ENCODE measurements at places on chromosomes 5 and 9. TPM values are rescaled to one million over a fixed set of nuclear protein-coding genes. Genes with fewer than 3 reads are reported as not detected.

DNA sequence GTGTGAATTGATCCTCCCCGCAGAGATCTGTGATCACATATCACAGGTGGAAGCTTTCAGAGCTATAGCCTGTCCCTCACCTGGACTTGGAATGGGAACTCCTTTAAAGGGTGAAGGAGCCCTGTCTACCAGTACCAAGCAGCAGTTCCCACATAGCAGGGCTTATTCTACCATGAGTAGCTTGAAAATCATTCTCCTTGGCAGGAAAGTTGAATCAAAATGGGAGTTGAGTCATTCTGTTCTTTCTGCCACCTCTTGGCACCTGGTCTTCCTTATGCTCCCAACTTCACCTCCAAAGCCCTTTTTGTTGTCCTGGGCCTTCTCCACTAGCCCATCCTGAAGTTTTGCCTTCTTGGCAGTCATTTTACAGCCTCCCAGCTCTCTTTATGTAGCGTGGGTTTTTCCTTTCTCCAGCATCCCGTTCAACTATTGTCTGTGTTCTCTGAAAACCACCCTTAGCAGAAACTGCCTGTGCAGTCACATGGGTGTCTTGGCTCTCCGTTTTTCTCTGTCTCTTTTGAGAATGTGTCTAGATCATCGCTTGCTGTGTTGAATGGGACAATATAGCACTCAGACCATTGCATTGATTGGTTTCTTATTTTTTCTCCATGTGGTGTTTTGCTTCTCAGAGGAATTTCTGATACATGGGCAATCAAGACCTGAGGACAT is 222.2 kb downstream of the AOPEP start:
- H3K4me3 ChIP-seq, result no peak overlapping the region
- H3K27me3 ChIP-seq, result no peaks in the 10 kb centered on the region
- H3K27ac ChIP-seq, result no peak overlapping the region

Gene AFAP1L1
- 3.1 TPM for total RNA-seq

GRCh38 chr9:72185561-72185960 is 36.3 kb downstream of the GDA start:
- H3K27me3 ChIP-seq, result no peaks in the 10 kb centered on the region
- H3K4me3 ChIP-seq, result no peak overlapping the region
- no peak for DNase-seq
- H3K4me1 ChIP-seq, result no peaks in the 10 kb centered on the region
- no peak overlapping the region for H3K27ac ChIP-seq

DNA sequence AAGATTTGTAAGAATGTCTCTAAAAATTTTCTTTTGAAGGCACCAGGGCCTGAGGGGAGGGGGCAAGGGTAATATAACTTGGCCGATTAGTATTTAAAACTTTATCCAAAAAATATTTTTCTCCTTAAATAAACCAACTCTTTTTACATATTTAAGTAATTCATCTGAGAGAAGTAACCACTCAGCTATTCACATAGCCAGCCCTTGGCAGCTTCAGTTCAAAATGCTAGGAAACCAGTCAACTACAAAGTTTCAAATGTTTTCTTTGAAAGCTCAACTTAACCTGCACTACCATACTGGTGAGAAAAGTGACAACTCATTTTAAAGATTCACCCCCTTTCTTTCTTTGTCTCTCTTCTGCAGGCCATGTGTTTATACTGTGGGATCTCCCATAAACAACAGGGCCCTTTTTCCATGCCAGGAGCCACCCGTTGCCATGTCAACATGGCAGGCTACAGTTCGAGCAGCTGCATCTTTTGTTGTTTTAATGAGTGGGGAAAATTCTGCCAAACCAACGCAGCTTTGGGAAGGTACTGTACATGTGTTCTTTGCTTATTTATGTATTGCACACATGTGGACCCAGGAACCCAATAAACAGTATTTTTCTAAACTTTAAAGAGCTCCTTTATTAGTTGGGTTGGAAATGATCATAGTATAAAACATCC is 46.3 kb downstream of the AOPEP start:
- no peak for DNase-seq
- no peaks in the 10 kb centered on the region for H3K36me3 ChIP-seq
- no peaks in the 10 kb centered on the region for H3K27me3 ChIP-seq
- no peaks in the 10 kb centered on the region for H3K4me1 ChIP-seq
- H3K27ac ChIP-seq, result no peak overlapping the region
- H3K4me3 ChIP-seq, result no peak overlapping the region

- H3K27me3 ChIP-seq, result no peaks in the 10 kb centered on the region
- no peak overlapping the region for H3K27ac ChIP-seq
- no peaks in the 10 kb centered on the region for H3K36me3 ChIP-seq
Measured at GRCh38 chr5:5271786-5272321, 131.7 kb downstream of the ADAMTS16 start.

Gene RANBP3L
- 0.79 TPM for total RNA-seq

GRCh38 chr5:91269198-91269597 is 113.9 kb downstream of the ARRDC3 start:
- no peak overlapping the region for H3K27ac ChIP-seq
- no peak overlapping the region for H3K4me3 ChIP-seq
- DNase-seq, result no peak
- no peaks in the 10 kb centered on the region for H3K36me3 ChIP-seq
- no peaks in the 10 kb centered on the region for H3K4me1 ChIP-seq
- no peaks in the 10 kb centered on the region for H3K27me3 ChIP-seq

- H3K27ac ChIP-seq, result no peak overlapping the region
- H3K36me3 ChIP-seq, result no peaks in the 10 kb centered on the region
- no peaks in the 10 kb centered on the region for H3K4me1 ChIP-seq
- no peak for DNase-seq
- peaks cover 32% of the 10 kb centered on the region for H3K27me3 ChIP-seq
Measured at GRCh38 chr5:176610435-176610773, 448 bp upstream of the GPRIN1 start.

GRCh38 chr9:14983599-14983998 is 73.4 kb upstream of the FREM1 start:
- H3K4me3 ChIP-seq, result no peak overlapping the region
- no peak overlapping the region for H3K27ac ChIP-seq
- H3K27me3 ChIP-seq, result no peaks in the 10 kb centered on the region
- no peak for DNase-seq
- no peaks in the 10 kb centered on the region for H3K36me3 ChIP-seq

GRCh38 chr9:37104183-37104889 is 16.0 kb upstream of the ZCCHC7 start:
- no peak overlapping the region for H3K4me3 ChIP-seq
- H3K4me1 ChIP-seq, result no peaks in the 10 kb centered on the region
- H3K27me3 ChIP-seq, result no peaks in the 10 kb centered on the region

DNA sequence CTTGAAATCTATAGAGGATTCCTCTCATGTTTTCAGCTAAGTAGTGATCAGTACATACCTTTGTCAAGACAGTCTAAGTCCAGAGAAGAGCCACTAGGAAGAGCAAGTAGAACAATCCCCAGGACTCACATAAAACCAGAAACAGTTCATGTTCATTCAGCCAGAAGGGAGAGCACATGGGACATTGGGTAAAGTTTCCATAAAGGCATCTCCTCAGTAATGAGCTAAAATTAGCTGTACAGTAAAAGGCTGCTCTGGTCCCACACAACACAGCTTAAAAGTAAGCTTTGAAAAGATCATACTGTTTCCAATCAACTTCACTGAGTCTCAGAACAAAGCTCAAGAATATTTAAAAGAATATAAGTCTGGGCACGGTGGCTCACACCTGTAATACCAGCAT is 32.4 kb downstream of the HOMER1 start:
- no peaks in the 10 kb centered on the region for H3K4me1 ChIP-seq
- no peaks in the 10 kb centered on the region for H3K36me3 ChIP-seq
- no peak overlapping the region for H3K4me3 ChIP-seq
- no peak for DNase-seq
- H3K27ac ChIP-seq, result no peak overlapping the region
